ENCODE measurements at places on chromosomes 7 and 10.
A peak's percentile ranks its signal among the peaks of the same experiment; 100 is the strongest.

GRCh38 chr7:117231047-117231359, 91.9 kb downstream of the WNT2 start:
- DNase-seq = no peak

DNA sequence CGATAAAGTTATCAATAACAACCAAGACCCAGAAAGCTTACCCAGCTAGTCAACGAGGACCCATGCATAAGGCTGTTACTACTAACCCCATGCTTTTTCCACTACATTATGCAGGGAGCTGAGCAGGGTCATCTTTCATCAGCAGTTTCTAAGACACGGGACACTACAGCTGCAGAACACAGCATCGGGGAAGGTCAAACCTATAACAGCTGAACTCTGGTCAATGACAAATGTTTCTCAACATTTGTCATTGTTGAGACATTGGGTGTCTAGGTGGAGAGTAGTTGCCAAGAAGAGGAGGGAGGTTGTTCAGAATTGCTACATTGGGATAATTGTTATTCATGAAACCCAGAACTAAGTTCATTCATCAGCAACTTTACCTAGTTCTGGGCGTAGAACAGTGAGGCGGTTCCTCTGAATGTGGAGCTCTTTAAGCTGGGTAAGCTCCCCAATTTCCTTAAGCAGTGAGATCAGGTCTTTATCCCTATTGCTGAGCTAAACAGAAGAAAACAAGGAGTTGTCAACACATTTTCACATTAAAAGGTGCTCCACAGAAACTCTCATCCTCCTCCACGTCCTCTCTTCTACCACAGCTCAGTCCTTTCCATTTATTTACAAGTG, 105.6 kb downstream of the ZNF22 start:
- no peak for DNase-seq

- DNase-seq = no peak
These were observed 90.4 kb upstream of the TNS3 start for GRCh38 chr7:47672271-47672791.

GRCh38 chr10:126006906-126007305, 110.5 kb downstream of the FANK1 start:
- no peak for DNase-seq

DNA sequence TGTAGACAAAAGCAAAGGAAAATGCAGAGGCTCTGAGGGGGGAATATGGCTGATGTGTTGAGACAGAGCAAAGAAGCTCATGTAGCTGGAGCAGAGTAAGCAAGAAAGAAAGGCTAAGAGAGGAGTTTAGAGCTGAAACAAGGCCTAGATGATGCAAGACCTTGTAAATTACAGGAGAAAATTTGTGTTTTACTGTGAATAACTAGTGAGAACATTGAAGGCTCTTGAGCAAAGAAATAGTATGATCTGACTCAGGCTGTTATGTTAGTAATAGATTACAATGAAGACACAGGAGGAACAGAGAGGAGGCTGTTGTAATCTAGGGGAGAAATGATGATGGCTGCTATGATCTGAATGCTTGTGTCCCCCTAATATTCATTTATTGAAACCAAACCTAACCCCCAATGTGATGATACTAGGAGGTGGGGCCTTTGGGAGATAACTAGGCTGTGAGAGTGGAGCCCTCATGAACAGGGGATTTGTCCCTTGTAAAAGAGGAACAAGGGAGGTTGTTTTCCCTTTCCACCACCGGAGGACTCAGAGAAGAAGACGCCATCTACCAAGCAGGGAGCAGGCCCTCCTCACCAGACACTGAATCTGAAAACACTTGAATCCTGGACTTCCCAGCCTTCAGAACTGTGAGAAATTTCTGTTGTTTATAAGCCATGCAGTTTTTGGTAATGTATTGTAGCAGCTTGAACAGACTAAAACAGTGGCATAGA, 394.9 kb downstream of the HTR7 start:
- no peak for DNase-seq

GRCh38 chr7:20798081-20798693, 11.5 kb upstream of the SP8 start:
- no peak for DNase-seq

GRCh38 chr7:50266635-50267386, 37.7 kb upstream of the IKZF1 start:
- DNase-seq = peak; percentile 58

GRCh38 chr7:151308791-151309190, 32.8 kb upstream of the NUB1 start:
- DNase-seq = no peak

GRCh38 chr10:49321021-49321420, 22.1 kb downstream of the C10orf71 start:
- DNase-seq = no peak

- DNase-seq = no peak
These were observed 324.7 kb downstream of the RPS24 start for GRCh38 chr10:78358351-78358750.

GRCh38 chr10:38094927-38095574, 914 bp downstream of the ZNF37A start:
- no peak for DNase-seq

DNA sequence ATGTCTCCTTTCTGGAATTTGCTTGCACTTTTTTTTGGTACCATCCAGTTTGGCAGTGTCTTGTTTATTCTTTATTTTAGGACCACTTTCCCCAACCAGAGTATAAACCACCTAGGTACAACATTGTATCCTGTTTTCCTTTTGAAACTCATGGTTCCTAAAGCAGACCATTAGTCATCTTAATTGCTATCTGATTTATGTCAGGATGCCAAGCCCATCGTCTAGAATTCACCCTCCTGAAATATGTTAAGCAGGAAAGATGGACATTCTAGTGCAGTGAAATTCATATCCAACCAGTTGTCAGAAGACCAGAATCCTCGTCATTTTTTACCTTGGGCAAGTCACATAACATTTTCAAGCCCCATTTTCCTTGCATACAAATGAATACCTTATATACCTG, 223.6 kb upstream of the KMT2E start:
- no peak for DNase-seq

- DNase-seq = no peak
These were observed 19.8 kb upstream of the CLDN4 start for GRCh38 chr7:73810998-73811360.

GRCh38 chr7:15972862-15973275, 286.4 kb upstream of the MEOX2 start:
- DNase-seq = no peak

GRCh38 chr10:124184208-124184830, 90.9 kb upstream of the CHST15 start:
- DNase-seq = no peak

- no peak for DNase-seq
These were observed 47.1 kb downstream of the DIP2C start for GRCh38 chr10:642186-642890.

DNA sequence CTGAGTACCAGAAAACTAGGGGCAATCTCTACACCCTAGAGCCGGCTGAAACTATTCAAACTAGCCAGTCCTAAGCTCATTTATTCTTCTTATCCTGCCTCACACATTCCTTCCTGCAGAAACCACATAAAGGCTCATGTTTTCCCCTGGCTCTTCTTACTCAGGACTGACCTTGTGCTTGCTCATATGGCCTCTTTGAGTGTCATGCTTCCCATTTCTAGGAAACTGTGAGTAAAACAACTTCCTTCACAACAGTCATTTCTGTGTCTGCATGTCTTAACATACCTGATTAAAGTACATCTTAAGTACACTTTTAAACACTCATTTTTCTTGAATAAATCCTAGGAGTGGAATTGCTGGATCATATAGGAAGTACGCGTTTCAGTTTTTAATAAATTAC, 52.3 kb upstream of the KIAA1217 start:
- no peak for DNase-seq

DNA sequence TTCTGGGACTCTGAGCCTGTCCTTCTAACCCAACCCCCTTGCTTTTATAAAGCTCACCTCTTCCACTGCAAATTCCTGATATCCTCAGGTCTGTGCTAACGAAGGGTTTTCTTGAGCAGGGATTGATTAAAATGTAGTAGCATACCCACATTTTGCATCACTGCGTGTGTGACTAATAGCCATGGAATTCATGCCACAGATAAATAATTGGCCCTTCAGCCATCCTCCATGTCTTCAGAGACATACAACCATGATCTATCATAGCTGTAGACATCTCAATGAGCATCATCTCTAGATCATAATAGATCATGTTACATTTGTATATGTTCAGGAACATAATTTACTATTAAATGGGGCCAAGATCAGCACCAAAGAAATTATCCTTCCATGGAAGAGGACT, 990.3 kb downstream of the KCNMA1 start:
- no peak for DNase-seq

- DNase-seq = no peak
These were observed 240.5 kb downstream of the ETV1 start for GRCh38 chr7:13748998-13749397.

GRCh38 chr7:71019706-71020105, 112.2 kb upstream of the GALNT17 start:
- DNase-seq = no peak

- DNase-seq = no peak
These were observed 275.1 kb downstream of the DOCK4 start for GRCh38 chr7:111931016-111931517.

DNA sequence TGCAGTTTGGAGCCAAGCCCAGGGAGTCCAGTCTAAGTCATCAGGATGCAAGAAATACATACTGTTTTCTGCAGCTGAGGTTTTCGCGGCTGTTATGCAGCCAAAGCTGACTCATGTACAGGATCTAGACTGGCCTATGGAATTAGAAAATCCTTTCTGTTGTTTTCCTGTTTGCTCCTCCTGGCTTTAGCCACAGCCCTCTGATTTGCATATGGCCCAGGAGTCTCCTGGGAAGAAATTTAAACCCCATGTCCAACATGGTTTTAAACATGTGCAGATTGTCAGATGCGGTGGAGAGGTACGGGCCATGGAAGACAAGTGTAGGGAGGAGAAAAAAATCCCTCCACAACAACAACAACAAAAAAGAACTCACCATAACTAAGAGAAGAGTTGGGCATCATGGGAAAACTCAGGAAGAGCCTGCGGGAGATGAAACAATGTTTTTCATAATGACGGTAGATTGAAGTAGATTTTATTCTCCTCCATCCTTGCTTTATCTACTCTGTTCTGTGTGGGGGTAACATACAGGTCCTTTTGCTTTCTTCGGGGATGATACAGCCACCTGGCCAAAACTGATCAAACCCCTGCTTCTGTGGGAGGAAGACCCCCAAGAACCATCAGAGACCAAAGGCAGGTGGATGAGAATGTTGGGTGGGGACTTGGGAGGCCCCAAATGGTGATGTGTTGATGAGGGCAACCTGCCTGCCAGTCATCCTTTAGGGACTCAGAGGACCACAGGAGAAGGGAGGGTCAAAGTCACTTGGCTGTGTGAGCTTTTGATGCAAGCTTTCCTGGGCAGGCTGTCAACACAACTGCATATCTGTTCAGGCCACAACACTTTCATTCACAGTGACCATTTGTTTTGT, 29.8 kb upstream of the GNA12 start:
- no peak for DNase-seq

GRCh38 chr10:74213571-74214162, 62.6 kb downstream of the ADK start:
- DNase-seq = peak; percentile 27

DNA sequence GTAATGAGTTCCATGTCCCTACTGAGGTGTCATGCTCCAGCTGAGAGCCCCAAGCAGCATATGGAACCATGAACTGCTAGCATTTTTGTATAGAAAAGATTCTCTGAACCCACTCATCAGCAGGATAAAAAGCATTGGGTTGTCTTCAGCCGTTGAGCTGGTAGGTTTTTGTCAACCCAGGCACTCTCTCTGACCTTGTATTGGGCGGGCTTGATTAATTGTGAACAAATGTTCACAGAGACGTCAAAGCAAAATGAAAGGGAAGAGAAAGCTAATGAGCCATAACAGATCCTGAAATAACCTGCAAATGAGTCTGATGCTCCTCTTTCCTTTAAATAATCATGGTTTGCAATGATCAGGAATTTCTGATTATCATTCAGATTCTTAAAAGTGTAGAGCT, 924.7 kb upstream of the CELF2 start:
- DNase-seq = no peak

DNA sequence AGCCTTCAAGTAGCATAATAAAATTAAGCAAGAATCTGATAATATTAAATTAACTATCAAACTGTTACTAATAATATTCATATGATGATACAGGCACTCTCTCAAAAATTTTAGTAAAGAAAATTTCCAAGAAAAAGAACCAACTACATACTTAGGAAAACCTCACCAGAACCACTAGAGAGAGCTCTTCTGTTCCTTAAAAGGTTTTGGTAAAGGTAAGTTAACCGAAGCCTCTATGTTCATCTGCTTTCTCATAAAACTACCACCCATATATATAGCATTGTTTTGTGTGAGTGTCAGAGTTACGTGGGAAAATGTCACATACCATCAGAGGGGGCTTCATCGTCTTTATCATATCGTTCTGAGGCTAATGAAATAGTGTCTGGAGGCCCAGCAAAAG, 20.7 kb downstream of the SKAP2 start:
- DNase-seq = no peak

- DNase-seq = no peak
These were observed 36.6 kb downstream of the POR start for GRCh38 chr7:75951506-75951905.

- DNase-seq = no peak
These were observed 14.5 kb upstream of the FAM204A start for GRCh38 chr10:118356628-118357027.

DNA sequence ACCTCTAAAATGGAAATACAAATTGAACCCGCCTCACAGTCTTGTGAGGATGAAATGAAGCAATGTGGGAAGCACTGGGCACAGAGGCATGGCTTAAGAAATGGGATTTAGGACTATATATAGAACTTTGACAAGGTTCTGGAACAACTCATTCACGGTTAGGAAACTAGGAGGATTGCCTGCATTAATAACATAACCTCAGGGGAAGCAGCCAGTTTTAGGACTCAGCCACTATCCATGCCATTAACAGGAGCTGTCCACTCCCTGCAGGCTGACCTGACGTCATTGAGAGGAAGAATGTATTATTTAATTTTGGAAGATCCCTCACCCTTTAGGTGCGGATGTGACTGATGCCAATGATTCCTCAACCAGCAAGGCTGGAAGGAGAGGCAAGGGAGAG, 34.8 kb downstream of the ITGB8 start:
- DNase-seq = no peak

- no peak for DNase-seq
These were observed 222.3 kb downstream of the SUGCT start for GRCh38 chr7:40356871-40357709.

- no peak for DNase-seq
These were observed 46.2 kb downstream of the GTF2IRD1 start for GRCh38 chr7:74499835-74500388.

DNA sequence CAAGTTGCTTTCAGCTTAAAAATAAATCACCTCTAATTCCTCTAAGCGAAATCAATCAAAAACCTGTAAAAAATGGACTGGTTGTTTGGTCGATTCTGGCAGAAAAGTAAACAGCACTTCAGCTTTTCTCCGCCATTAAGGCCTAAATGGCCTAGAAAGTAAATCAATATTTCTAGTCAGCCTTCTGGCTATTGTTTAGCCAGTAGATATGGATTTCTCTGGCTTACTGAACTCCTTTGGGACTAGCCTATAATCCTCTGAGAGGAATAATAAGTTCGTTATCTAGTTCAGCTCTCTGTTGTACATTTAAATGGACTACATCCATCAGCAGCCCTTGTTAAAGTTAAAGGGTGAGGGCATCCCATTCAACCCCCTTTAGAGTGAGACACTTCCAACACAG, 400.1 kb upstream of the ETV1 start:
- no peak for DNase-seq

- DNase-seq = no peak
These were observed 2.0 kb downstream of the VOPP1 start for GRCh38 chr7:55570218-55570873.

GRCh38 chr10:30386801-30387588, 37.9 kb upstream of the MTPAP start:
- no peak for DNase-seq

- DNase-seq = no peak
These were observed 184.7 kb downstream of the DOCK4 start for GRCh38 chr7:112021379-112022044.

All from activated CD4-positive, CD25-positive, alpha-beta regulatory T cell treated with anti-CD3 and anti-CD28 coated beads, Interleukin-2, amount 50 U/mL, for 16 hours (primary cell).